ENCODE measurements at places on chromosomes 12 and 14.

DNA sequence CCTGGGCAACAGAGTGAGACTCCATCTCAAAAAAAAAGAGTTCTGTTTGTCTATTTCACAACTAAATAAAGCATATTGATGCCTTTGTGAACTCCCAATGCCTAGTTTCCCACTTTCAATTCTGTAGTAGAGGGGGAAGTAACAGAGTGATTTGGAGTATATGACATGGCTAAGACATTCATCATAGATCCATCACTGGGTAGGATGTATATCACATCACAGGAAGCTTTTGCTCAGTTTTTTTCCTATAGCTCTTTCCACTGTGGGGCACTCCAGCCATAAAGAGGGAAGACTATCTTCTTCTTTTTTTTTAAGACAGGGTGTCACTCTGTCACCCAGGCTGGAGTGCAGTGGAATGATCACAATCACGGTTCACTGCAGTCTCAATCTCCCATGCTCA, 154.0 kb upstream of the BCL2L14 start:
- DNase-seq = no peak

GRCh38 chr12:47868041-47868440, 36.8 kb downstream of the VDR start:
- DNase-seq = no peak

DNA sequence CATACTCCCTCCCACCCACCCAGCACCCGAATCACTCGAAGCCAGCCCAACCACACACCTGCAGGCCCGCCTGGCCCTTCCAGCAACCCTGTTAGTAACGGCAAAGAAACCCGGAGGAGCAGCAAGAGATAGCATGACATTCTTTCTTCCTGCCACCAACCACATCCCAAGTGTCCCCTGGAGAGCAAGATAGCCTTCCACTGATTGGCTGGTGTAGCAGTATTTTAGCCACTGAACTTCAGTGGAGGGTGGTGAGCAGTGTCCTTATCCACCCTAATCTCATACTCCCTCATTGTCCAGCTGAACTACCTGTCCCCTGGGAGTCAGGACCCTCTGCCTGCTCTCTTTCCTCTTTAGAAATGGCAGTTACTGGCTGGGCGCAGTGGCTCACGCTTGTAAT, 769 bp upstream of the SLC39A5 start:
- no peak for DNase-seq

- no peak for DNase-seq
Measured at GRCh38 chr12:88893801-88894200, 313.5 kb upstream of the KITLG start.

GRCh38 chr14:59356767-59357166, 108.4 kb downstream of the GPR135 start:
- no peak for DNase-seq

DNA sequence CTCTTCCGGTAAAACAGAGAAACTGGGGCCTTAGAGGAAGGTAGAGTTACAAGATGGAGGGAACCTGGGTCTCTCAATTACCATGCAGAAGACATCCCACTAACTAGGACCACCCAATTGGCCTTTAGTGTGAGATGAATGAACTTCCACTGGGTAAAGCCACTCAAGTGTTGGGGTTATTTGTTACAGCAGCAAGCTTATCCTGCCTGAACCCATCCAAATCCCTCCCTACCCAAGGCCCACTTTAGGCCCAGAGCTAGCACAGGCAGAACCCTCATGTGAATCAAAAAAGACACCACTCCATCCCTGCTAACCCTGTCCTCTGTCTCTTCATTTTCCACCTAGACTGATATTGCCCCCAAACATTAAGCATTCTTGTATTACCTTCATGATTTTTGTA, 746.7 kb upstream of the TBX3 start:
- DNase-seq = no peak

DNA sequence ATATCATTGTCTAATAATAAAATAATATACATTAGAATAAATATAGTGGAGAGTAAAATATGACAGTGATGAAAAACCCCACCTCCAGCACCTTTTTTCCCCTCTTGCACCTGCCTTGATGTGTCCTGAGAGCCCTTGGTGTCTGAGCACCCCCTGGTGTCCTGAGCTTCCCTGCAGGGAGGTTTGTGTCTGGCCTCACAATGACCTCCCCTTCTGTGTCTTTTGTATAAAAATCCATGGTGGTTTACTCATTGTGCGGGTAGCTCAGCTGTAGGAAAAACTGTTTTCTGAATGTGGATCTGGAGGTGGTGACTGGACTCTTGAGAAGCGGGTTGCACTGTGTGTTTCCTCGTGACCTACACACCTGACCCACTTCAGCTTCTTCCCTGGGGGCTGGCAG, 636.9 kb downstream of the TMEM121 start:
- DNase-seq = no peak

GRCh38 chr12:91538418-91538817, 355.8 kb upstream of the DCN start:
- DNase-seq = no peak

DNA sequence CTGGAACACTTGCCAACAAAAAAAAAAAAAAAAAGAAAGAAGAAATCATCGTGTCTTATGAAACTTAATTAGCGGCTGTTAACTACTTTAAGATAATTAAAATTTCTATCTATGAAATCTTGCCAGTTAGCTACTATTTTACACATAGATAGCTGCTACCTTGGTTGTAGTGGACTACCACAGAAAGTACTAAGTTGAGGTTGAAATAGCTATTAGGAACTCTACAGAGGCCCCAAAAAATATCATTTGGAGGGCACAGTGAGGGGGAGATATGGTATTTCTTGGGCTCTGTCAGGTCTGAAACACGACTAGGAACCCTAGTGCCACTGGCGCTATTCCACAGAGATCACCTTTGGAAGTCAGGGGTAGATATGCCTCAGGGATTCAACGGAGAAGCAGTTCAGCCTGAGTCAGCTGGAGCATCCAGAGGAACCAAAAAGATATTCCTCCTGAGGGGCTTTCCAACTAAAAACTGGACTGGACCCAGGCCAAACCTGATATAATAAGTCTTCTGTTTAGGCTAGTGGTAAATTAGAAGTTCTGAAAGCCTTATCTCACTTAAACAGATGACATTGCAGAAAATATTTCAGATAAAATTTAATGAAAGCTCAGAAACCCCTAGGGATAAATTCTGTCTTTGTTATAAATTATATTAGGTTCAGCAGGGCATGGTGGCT, 126.1 kb downstream of the EPS8 start:
- DNase-seq = no peak

- no peak for DNase-seq
Measured at GRCh38 chr12:110282300-110282860, 1.3 kb downstream of the ATP2A2 start.

- DNase-seq = no peak
Measured at GRCh38 chr12:68976395-68976841, 43.4 kb upstream of the CPM start.

DNA sequence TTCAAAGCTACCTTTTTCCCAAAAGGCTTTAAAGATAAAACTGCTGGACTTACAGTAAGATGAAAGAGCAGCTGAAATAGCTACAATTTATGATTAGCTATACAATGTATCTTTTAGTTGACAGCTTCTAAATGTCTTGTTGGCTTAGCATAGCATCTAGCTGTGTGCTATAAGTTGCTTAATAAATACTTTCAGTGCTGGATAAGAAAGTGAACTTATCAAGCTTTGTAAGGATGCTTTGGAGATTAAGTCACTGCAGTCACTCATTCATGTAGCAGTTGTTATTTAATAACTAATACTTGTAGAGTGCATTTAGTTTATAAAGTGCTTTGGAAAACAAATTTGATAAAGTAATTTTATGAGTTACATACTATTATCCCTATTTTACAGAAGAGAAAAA, 14.6 kb downstream of the CFAP54 start:
- DNase-seq = no peak

- DNase-seq = no peak
Measured at GRCh38 chr14:79724934-79725717, 486.2 kb downstream of the DIO2 start.

DNA sequence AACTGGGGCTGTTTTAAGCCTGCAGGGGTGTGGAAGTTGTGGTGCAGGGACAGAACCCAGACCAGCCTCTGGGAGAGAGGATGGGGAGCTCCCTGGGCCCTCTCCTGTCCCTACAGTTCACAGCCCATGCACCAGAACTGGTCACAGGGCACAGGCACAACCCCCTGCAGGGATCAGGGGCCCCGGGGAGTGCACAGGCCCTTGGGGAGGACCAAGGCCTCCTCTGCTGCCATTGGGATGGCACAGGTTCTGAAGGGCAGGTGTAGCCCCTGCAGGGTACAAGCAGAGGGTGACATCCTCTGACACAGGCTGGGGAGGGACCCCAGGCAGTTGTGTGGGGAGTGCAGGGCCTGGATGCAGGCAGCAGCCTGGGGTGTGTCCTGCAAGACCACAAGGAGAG, 66.4 kb upstream of the SFSWAP start:
- no peak for DNase-seq

DNA sequence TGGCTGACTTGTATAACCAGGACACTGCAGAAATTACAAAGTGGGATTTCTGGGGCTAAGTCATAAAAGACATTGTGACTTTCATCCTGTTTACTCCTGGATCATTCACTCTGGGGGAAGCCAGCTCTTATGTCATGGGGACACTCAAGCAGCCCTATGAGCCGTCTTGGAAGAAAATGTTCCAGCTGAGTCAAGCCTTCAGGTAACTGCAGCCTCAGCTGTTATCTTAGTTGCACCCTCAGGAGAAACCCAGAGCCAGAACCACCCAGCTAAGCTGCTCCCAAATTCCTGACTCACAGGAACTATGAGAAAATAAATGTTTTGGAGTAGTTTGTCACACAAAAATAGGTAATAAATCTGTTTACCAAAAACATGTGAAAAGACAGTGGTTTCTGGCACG, 43.1 kb upstream of the GXYLT1 start:
- DNase-seq = no peak

GRCh38 chr12:112792301-112792700, 753 bp downstream of the RPH3A start:
- no peak for DNase-seq

DNA sequence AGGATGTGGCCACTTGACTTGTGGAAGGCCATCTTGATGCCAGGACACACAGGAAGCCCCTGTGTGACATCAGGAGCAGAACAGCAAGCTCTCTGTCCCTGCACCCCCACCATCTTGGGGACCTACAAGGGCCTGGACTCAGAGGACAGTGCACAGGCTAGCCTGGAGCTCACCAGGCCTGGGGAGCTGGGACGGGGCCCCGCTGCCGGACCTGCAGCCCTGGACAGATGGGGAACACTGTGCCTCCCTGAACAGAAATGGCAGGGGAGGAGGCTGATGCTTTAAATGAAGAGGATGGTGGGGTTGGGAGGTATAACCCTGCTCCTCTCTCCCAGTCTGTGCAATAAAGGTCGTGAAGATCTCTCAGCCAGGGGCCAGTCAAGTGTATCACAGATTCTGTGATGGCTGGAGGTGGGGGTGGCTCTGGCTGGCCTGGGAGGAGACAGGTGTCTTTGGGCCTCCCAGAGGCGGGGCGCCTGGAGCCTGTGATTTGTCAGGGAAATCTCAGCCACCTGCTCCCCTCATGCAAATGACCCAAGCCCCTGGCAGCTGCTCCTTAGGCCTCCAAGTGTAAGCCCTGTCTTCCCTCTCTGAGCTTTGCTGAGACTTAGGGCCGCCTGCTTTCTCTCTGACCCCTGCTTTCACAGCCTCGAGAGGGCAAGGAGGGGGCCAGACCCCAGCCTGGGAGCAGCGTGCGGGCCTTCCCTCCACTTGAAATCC, 1.1 kb upstream of the GNB3 start:
- DNase-seq = no peak
